Activated CD4-positive, alpha-beta T cell treated with anti-CD3 and anti-CD28 coated beads, Interleukin-2, amount 50 U/mL, for 1 hour (primary cell): ENCODE measurements at places on chromosomes 4 and X.

- DNase-seq: no peak
Measured at GRCh38 chrX:109848461-109849050, 115.5 kb upstream of the ACSL4 start.

DNA sequence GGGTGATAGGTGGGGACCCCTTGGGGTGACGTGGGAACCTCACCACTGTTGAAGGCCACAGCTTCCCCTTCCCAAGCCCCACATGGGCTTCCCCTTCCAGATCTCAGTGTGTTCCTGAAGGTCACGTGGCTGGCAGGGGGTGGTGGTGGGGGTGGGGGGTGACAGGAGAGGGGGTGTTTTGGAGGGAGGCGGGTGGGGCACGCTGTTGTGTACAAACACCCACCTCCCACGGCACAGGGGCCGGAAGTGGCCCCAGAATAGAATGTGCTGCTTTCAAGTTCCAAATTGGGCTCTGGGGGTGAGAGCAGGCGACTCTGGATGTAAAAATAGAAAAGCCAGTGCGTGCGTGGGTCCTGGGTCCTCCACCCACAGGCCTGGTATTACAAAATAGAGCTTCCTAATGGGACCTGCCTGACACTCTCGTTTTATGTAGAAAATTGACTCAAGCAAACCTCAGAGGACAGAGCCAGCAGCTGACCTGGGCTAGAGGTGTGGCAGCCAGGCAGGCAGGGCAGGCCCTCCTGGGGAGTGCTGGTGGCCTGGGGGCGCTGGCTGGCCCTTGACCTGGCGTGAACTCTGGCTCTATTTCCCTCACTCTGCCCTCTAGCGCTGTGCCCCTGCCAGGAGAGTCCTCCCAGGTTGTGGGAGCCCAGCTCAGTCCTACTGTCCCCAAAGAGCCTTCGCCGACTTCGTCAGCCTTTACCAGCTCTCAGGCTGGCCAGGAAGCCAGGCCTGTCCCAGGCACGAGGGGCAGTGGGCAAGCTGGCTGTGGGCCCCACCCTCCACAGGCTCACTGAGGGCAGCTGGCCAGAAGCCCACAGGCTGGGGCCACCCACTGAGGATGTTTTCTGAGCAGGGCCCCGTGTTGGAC is 5.4 kb upstream of the SH3BP2 start:
- no peak for DNase-seq

GRCh38 chr4:71663780-71664179 is 120.1 kb downstream of the GC start:
- DNase-seq: no peak

DNA sequence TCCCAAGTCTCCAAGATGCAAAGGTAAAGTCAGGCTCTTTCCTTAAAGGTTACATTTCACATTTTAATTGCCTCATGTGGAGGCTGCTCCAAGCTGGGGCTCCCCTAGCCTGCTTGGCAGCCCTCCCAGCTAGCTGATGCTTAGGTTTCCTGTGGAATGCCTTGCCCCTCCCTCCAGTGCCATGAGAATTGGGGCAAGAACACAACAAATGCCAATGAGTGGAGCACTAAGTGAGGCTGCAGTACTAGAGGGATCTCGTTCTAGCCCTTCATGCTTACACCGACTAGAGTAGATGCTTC is 597.7 kb downstream of the MID1IP1 start:
- DNase-seq: no peak

DNA sequence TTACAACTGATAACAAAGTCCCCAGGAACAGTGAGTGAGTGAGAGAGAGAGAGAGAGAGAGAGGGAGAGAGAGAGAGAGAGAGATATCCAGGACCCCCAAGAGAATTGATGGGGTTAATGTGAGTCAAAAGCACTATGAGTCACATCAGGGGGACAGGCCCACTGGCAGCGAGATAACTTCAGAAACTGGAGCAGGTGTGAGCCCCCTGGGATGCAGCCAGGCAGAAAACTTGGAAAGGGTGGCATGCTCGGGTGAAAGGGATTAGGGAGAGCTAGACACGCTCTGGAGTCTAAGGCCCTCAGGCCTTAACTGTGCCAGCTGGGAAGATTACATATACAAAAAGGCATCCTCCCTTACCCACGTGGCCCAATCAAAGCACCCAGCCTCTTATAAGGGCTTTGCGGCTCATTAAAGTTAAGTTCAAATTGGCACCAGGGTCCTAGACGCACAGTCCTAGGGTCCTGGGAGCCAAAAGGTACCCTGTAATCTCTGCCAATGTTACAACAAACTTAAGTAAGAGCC is 841 bp downstream of the ACOT9 start:
- no peak for DNase-seq

DNA sequence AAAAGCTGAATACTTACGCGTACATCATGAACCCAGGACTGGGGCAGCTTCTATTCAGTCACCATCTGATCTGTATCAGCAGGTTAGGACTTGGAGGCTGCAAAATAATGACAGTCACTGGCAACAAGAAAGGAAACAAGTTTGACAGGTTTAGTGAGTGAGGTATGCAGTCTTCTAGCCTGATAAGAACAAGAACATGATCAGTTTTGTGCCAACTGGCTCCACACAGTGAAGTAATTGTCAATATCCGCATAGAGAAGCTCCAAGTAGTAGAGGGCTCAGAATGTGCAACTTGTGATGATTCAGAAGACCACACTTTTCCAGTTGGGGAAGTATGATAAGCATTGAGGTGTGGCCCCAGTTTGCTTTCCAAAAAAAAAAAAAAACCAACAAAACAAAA is at the start of gene TMPRSS11F:
TMPRSS11F (minus strand) TSS at position 77 of the 400 bp plus-strand sequence; CDS start at position 28, 49 bp downstream.
- no peak for DNase-seq

GRCh38 chr4:156006192-156006591 is 52.5 kb upstream of the CTSO start:
- no peak for DNase-seq

DNA sequence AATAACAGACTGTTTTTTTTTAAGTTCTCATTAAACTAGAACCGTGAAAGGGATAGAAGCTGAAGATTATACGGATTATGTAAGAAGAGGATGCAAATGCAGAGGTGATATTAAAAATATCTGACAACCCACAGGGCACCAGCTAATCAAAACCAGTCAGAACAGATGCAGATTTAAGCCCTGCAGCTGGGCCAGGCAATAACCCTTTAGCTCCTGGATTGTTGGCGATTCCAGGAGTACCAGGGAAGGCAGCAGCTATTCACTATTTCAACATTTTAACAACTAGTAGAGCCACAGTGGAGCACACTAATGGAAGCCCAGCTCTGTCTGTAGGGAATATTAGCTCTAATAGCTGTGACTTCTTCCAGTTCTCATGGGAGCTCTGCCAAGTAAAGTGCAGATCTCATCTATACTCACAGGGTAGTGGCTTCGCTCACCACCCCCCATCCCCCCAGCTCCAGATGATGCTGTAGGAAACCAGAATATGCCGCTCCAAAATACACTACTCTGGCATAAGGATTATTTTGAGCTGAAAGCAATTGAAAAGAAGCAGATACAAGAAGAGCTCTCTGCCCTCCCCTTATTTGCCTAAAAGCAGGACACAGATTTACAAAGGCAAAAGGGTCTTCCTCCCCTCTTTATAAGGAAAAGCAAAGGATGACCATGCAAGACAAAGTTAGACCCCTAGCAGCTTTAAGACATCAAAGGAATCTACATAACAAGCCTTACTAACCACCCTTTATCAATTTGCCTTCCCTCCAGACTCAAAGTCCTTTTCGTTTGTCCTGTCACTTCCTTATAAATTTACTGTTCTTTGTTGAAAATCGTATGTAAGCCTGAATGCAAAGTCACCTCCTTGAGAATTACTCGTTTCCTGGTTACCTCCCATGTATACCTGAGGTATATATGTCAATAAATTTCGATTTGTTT is 13.7 kb downstream of the SCD5 start:
- no peak for DNase-seq

- peak; percentile 47 for DNase-seq
Measured at GRCh38 chr4:184267673-184268583, 50.3 kb upstream of the ENPP6 start.

- DNase-seq: no peak
Measured at GRCh38 chrX:13090339-13091110, 46.1 kb upstream of the FAM9C start.

DNA sequence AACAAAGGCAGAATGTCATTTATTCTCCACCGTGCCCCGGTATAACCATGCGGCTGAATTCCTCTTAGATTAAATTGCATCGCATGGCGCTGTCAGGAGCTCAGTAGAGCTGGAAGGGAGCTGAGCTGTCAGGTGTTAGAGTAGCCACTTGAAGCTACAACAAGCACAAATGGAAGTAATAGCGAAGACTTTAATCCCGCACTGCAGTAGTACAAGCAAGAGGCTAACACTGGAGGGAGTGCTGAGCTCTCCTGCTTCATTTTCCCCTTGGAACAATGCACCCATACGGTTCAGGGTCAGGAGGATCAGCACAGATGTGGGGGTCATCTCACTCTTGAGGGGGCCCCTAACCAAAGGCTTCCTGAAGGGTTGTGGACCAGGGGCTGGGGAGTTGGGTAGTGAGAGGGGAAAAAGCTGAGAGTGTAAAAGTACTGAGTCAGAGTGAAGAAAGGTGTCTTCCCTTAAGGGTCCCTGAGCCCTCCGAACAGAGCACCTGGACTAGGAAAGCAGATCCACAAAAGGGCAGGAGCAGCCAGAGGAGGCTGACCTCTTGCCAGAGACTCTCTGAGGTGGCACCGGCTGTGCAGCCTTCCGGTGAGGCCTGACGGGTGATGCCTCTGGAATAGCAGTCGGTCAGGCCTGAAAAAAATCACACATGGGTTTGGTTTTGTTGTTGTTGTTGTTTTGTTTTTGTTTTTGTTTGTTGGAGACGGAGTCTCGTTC is 36.0 kb upstream of the CBR4 start:
- DNase-seq: no peak

DNA sequence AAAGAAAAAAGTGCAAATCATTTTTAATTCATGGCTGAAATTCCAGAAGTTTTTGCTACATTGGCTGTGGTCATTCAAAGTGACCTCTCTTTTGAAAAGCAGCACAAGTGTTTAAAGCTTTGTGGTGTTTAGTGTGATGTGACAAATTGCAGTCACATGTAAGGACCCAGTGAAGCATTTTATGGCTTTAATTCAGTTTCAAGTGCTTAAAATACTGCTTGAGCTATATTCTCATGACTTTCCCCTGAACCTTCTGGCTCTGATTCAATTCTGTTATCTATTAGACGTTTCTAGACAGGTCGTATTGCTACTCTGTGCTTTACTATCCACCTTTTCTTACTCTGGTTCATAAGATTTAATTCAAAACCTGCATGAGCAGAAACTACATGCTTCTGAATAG is 105.8 kb downstream of the FAT4 start:
- DNase-seq: no peak

DNA sequence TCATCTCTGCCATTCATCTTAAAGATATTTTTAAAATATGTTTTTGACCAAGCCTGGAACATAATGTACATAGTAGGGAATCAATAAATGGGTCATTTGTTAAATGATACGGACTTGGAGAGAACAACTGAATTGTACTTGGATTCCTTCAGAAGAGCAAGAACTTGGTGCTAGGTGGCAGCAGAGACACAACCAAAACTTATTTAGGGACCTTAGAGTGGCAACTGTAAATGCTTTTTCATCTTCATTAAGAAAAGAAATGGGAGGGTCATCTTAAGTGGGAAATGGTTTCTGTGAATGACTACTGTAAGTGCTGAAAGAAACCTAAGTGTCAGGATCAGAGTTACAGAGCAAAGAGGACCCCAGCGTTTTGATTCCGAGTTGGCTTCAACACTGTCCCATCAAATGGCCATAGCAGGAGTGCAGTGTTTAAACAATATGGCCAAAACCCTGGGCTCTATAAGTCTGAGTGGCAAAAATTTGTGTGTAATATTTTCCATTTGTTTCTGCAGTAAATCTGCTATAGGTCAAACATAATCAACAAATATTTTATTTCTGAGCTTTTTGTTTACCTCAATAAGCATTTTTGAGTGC is 213.6 kb downstream of the PALLD start:
- DNase-seq: no peak

- no peak for DNase-seq
Measured at GRCh38 chr4:47646372-47646771, 161.3 kb downstream of the ATP10D start.

DNA sequence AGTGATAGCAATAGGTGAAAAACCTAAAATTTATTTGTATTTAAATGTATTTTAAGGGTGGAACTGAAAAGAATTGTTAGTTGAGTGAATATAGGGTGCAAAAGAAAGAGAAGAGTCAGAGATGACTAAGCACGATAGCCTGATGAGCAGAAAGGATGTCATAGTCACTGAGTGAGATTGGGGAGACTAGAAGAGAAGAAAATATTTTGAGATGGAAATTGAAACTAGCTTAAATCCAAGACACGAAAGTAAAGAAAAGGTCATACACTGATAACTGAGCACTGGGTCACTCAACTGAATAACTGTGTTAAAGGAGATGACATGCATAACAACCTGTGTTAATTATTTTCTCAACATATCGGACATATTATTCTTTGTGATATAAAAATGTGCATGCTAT is 55.5 kb downstream of the SPANXN4 start:
- no peak for DNase-seq

DNA sequence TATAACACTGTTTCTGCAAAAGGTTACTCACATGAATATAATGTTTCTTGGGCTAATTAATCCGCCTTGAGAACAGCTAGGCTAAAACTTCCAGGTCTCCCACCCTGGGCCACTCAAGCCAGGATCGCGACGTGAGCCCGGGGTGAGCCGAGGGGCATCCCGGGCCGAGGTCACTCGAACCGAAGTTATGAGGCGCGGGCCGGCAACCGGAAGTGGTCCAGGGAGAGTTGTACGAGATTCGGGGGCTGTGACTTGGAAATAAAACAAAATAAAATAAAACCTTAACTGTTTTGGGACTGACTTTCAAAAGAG is 317 bp downstream of the CMC4 start:
- no peak for DNase-seq

GRCh38 chrX:131595120-131595519 is 51.2 kb downstream of the OR13H1 start:
- DNase-seq: no peak

GRCh38 chr4:70239884-70240591 is 2.4 kb upstream of the CSN3 start:
- no peak for DNase-seq

- DNase-seq: no peak
Measured at GRCh38 chr4:7779432-7779768, 160.3 kb downstream of the AFAP1 start.

DNA sequence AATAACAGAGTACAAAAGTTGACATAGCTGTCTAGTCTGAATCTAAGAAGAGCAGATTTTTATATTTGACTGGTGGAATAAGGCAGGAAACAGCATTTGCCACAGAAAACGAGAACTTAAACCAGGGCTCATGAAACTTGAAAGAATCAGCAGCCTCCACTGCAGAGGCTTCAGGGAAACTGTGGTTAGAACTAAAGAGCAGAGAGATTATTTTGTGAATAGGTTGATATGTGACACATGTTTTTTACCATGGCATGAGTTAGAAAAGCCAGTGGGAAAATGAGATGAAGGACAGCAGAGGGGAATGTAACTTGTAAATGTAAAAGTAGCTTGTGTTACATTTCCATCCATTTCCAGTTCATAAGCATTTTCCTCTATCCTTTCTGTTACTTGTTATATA is 63.7 kb upstream of the CAMK2D start:
- DNase-seq: no peak

- DNase-seq: no peak
Measured at GRCh38 chr4:183814461-183814860, 90.6 kb upstream of the STOX2 start.

- DNase-seq: no peak
Measured at GRCh38 chr4:106628586-106629267, 260.1 kb upstream of the GIMD1 start.

GRCh38 chr4:185991770-185992169 is 77.2 kb upstream of the TLR3 start:
- no peak for DNase-seq

GRCh38 chrX:41952102-41952501 is 28.7 kb upstream of the CASK start:
- DNase-seq: no peak
